ENCODE measurements at places on chromosomes 12 and 14.

- DNase-seq = no peak
Measured at GRCh38 chr14:91378930-91379578, 38.6 kb downstream of the CCDC88C start.

DNA sequence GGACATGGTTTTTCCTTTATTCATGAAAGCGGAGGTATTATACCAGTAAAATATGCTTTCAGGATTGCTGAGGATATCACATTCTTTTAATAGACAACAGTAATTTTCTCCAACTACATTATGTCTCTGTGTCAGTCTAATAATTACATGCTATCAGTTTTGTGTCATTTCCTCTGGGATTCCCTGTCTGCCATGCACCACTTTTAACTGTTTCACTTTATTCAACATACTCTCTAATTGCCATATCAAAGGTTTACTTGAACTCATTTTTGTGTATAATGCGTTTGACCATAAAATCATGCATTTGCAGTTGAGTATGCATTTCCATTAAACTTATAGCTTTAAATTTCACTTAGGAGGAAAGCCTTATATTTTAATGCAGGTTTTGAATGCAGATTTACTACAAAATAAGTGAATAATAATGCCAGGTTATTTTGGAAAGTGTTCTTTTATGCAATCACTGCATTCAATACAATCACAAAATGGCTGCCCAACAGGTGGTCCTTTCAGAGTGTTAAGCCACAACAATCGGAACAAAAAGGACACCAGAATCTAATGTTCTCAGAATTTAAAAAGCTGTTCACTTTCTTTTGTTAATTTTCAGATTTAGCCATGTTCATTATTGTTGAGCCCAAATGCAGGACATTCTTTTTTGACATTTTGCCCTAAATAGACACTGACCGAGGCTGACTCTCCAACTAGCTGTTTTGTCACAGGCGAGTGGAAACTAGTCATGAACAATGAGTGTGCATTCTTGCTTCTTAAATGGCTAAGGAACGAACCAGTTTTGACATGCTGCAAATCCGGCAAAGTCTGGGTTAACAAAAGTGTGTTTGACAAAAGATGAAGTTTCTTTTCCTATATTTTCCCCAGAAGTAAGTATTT lies 40.9 kb downstream of the MBIP start:
- DNase-seq = no peak

DNA sequence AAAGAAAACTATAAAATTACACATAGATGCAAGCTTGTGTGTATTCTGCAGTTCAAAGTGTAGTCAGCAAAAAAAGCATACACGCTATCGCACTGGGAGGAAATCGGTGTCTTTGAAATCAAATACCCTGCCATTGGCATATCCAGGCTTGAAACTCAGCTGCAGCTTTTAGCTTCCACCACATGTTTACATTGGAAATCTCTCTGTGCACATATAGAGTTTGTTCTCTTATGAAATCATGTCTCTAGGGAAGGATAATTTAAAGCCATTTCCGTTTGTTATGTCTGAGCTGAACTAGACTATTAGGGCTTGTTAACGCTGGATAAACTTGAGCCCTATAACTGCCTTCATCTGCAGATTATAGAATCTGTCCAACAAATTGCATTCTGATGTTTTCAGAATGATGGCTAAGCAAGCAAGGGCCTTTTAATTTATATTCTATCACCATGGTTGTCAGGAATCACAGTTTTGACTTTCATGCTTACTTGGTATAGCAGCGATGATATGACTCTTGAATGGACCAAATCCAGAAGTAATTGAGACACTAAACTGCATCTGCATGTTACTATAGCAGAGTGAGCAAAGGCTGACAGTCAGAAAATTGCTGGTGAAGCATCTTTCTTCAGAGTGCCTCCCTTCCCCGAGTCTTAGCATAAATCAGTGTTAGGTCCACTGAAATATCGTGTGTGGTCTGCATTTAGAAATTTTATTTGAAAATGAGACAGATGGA lies 442.8 kb downstream of the ZFP36L1 start:
- peak; percentile 15 for DNase-seq

DNA sequence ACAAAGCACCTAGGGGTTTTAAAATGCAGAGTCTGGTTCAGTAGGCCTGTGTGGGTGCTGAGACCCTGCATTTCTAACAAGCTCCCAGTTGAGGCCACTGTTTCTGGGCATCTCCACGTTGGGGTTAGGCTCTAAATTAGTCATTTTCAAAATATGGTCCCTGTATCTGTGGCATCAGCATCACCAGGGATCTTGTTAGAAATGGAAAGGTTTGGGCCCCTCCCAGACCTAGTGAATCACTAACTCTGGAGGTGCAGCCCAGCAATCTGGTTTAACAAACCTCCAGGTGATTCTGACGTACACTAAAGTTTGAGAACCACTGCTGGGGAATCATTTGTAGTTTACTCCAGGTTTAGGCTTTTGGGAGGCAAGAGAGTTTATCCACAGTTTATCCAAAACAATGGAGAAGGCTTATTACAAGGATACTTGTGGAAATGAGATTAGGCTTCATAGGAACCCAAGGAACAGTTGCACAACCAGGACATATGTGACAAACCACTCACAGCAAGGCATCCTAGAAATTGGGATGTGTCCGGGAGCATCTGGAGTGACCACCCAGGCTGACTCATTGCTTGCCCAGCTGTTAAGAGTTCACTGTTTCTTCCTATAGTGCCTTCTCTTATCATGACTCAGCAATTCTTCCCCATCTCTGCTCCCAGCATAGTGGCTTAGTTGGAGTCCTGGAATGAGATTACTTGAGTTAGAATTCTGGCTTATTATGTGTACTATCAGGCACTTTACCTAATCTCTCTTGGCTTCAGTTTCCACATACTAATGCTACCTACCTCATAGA lies 71.6 kb upstream of the STXBP6 start:
- DNase-seq = peak; percentile 65

DNA sequence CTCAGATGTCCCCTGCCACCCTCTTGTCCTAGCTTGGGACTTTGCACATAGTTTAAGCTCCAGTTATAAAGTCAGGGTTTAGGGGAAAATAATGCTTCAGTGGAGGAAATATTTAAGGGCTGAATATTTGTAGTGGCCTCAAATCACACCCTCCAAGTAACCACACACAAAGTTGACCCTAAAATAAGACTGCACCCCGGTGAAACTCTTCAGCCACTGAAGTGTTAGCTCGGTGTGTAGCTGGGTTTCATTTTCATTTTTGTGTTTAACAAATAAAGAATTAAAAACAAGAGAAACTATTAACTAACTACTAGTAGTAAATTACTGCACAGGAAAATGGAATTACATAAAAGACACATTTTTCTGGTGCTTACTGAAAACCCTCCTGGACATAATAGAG lies 14.8 kb upstream of the BCL11B start:
- no peak for DNase-seq

DNA sequence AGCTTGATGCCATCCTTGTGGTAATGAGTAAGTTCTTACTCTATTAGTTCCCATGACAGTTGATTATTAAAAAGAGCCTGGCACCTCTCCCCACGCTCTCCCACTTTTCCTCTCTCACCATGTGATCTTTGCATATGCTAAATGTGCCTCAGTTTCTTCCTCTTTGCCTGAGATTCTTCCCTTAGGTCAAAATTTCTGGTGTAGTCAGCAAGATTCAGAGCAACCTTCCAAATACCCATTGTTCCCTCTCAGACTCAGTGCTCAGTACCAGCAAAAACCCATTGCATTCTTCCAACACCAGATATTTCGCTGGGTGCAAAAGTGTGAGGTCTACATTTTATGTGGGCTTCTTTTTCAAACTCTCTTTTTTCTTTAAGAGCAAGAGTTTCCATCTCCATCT lies 10.8 kb upstream of the USP15 start:
- no peak for DNase-seq

GRCh38 chr12:109167781-109168180 lies 51.4 kb downstream of the ACACB start:
- no peak for DNase-seq

- DNase-seq = no peak
Measured at GRCh38 chr14:34643361-34643760, 13.4 kb upstream of the SNX6 start.

DNA sequence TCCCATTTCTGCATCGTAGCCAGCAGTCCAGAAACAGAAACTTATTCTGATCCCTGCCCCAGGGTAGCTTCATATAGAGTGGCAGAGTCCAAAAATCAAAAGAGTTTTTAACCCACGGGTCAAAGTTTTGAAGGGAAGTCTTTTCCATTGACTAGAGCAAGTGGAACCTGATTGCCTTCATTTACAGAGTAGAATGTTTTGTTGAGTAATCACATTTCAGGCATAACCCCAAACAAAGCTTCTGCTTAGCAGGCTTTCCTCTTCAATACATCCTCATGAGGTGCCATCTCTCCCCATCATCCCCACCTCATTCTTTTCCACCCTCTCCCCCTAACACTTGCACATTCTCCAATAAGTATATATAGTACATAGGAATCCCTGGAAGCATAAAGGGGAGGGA lies 516.0 kb upstream of the FBXO33 start:
- no peak for DNase-seq

DNA sequence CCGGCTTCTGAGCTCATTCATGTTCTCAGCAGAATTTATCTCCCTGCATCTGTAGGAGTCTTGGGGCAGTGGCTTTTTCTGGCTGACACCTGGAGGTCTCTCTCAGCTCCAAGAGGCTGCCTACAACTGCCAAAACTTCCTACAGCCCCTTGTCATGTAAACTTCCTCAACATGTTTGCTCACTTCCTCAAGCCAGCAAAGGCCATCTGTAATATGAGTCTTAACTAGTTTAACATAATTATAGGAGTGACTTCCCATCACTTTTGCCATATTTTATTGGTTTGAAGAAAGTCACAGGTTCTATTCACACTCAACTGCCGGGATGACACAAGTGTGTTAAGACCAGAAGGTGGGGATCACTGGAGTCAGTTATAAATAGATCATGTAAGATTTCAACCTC lies 194.0 kb downstream of the VRK1 start:
- DNase-seq = no peak

- DNase-seq = no peak
Measured at GRCh38 chr14:65249471-65250161, 147.3 kb upstream of the MAX start.

- DNase-seq = no peak
Measured at GRCh38 chr12:119266963-119267362, 67.6 kb upstream of the CCDC60 start.

DNA sequence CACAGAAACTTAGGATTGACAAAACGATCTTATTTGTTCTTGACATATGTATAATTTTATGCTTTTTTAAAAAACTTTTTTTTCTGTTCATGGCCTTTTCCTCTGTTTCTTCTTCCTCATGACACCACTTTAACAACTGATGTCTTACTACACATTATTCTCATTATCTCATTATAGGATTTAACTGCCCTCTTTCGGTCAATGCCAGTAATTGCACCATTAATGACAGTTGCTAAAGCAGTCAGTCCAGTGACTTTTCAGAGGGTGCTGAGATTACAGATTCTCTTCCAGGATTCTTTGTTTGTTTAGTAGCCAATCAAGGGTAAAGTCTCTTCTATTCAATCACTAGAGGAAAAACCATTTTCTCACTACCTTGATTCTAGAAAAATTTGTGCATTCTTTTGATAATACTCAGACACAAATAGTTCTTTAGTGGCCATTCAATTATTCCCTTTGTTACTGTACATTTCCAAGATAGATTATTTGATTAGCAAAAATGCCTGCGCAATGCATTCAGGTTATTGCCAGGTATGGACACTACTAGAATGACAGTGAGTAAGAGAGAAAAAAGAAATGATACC lies 50.1 kb downstream of the KLRG1 start:
- peak; percentile 43 for DNase-seq

GRCh38 chr12:123058980-123059379 lies 78.5 kb downstream of the ARL6IP4 start:
- DNase-seq = no peak

- no peak for DNase-seq
Measured at GRCh38 chr14:68814238-68814538, 21.3 kb upstream of the ZFP36L1 start.

GRCh38 chr14:49954171-49954631 lies 61.3 kb downstream of the ARF6 start:
- no peak for DNase-seq

DNA sequence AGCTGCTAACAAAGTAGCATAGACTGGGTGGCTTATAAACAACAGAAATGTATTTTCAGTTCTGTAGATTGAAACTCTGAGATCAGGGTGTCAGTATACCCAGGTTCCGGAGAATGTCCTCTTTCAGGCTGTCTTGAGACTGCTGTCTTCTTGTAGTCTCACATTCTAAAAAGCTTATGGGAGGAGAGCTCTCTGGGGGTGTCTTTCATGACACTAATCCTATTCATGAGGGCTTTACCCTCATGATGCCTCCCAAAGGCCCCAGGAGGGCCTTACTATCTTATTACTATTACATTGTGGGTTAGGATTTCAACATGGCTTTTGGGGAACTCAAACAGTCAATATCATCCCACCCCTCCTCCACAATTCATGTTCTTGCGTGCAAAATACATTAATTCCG lies 94.3 kb downstream of the AEBP2 start:
- no peak for DNase-seq

GRCh38 chr12:131090274-131091210 lies 136.8 kb downstream of the ADGRD1 start:
- DNase-seq = peak; percentile 29

DNA sequence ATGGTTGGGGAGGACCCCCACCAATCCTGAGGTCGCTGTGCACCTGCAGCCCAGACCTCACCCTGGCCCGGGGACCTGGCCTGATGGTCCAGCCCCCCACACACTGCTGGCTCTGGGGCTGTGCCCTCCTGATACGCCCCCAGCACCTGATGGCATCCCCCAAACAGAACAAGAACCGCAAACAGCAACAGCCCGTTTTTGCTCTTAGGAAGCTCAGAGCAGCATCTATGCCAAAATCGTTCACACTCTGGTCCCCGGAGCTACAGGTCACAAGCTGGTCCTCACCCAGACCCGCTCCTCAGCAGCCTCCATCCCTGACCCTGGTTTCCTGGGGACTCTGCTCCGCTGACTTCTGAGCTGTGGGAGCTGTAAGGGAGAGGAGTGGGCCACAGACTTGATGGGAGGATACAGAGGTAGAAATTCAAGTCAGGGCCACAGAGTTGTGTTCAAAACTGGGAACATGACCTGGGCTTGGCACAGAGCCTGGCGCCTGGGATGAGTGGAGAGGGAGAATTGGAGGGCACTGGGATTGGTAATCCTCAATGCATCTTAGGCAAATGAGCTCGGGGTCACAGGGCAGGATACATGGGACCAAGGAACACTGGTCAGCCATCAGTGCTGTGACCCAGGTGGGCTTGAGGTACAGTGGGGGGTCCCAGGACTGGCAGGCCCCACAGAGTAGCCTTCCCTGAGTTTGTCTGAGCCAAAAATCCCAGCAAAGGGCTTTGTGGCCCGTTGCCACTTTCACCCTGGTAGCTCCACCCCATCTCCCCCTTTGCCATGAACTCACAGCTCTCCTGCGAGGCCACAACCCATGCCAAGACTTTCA lies 170.9 kb upstream of the RTL1 start:
- DNase-seq = no peak

GRCh38 chr14:68807148-68807600 lies 14.3 kb upstream of the ZFP36L1 start:
- no peak for DNase-seq

DNA sequence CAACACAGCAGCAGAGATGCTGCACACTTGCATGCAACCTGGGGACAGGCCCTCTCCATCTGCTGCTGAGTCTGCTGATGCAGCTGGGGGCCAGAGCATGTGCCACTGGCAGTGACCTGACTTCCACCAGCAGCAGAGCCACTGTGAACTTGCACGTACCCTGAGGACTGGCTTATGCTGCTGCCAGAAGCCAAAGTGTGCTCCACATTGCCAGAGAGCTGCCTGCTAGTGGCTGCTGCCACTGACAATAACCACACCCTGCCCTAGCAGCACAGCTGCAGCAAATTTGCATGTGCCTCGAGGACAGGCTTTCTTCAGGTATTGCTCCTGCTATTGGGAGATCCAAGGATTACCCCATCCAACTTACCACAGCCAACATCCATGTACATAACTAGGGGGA lies 4.5 kb upstream of the PRR4 start:
- DNase-seq = no peak

All from NCI-H460 (cell line).